Suprapubic skin (tissue), 4 donors: ENCODE measurements at places on chromosomes 16 and 17. TPM values are rescaled to one million over a fixed set of nuclear protein-coding genes. Genes with fewer than 3 reads are reported as not detected.

DNA sequence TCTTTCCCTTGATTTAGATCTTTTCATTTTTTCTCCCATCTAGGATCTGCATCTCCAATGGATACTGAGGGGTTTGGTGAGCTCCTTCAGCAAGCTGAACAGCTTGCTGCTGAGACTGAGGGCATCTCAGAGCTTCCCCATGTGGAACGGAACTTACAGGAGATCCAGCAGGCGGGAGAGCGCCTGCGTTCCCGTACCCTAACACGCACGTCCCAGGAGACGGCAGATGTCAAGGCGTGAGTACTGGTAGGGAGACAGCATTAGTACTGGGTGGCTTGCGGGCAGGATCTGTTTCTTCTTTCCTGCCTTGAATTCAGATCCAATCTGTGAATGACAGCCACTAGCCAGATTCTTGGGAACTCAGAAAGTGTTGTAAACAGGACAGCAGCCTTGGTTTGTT is 18.3 kb downstream of the NUP93 start:
- DNase-seq = no peak
- H3K4me3 ChIP-seq = peak overlapping the region; percentile 2
- no peaks in the 10 kb centered on the region for H3K36me3 ChIP-seq
- peaks cover 36% of the 10 kb centered on the region for H3K4me1 ChIP-seq

- H3K4me1 ChIP-seq = peaks cover 20% of the 10 kb centered on the region
- DNase-seq = no peak
- H3K36me3 ChIP-seq = no peaks in the 10 kb centered on the region
- H3K27ac ChIP-seq = no peak overlapping the region
Measured at GRCh38 chr17:49217651-49218413, 7.3 kb downstream of the ABI3 start.

- peak overlapping the region; percentile 42 for H3K4me3 ChIP-seq
- H3K27me3 ChIP-seq = no peaks in the 10 kb centered on the region
- DNase-seq = no peak
- peak overlapping the region; percentile 56 for H3K27ac ChIP-seq
- peaks cover 15% of the 10 kb centered on the region for H3K36me3 ChIP-seq
Measured at GRCh38 chr17:76272541-76273444, 7.6 kb downstream of the UBALD2 start.

DNA sequence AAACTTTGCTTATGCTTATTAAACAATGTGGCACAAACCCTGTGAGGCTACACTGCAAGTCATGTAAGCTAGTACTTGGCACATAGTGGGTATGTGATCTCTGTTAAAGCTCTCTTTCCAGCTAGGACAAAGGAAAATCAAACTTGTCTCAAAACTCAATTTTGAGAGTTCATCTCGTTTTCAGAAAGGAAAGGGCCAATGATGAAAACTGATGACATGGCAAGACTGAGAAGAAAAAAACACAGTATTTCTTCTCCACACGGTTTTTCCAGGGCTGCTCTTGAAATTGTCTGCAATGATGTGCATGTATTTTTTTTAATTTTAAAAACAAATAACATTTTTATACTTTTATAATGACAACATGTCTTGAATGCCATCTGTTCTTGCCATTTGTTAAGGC is 389.8 kb downstream of the CA10 start:
- no peaks in the 10 kb centered on the region for H3K36me3 ChIP-seq
- DNase-seq = no peak
- H3K27me3 ChIP-seq = no peaks in the 10 kb centered on the region
- H3K4me1 ChIP-seq = no peaks in the 10 kb centered on the region
- H3K27ac ChIP-seq = no peak overlapping the region
- no peak overlapping the region for H3K4me3 ChIP-seq

- H3K27me3 ChIP-seq = no peaks in the 10 kb centered on the region
- peak overlapping the region; percentile 93 for H3K4me3 ChIP-seq
- H3K36me3 ChIP-seq = no peaks in the 10 kb centered on the region
- DNase-seq = no peak
- H3K27ac ChIP-seq = peak overlapping the region; percentile 88
Measured at GRCh38 chr17:17590883-17591354, 589 bp downstream of the PEMT start.

DNA sequence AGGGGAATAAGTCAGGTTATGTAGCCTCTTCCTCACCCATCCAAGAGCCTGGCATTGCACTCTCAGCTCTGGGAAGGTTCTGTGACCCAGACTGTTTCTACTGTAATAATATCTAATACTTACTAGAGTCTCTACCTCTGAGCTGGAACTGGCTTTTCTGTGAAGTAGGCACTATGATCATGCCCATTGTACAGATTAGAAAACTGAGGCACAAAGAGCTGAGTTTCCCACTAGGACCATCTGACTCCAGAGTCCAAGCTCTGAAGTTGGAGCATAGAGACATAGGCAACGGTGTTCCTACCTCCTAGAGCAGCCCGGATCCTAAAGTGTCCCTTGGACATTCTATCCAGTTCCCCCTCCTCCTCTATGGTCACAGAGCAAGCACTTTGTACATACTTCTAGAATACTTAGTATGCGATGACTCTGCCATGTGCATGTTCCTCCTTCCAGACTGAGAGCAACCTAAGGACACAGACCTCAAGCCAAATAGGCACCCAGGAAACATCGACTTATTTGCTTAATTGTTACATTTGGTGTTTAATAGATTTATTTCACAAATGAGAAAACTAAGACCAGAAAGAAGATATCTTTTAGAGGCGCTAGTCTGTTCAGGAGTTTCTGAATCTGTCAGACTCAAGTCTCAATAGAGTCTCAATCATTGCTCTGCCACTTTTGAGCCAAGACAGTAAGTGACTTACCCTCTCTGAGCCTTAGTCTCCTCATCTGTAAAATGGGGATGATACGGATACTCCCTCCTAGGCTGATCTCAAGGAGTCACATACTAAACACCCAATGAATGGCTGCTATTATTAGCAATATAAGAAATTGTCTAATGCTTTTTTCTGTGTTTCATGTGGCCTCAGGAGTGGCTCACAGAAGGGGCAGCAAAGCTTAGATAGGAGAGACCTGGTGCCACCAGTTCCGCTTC is 3.6 kb downstream of the CLEC19A start:
- H3K27me3 ChIP-seq = peaks cover 7% of the 10 kb centered on the region
- DNase-seq = no peak

DNA sequence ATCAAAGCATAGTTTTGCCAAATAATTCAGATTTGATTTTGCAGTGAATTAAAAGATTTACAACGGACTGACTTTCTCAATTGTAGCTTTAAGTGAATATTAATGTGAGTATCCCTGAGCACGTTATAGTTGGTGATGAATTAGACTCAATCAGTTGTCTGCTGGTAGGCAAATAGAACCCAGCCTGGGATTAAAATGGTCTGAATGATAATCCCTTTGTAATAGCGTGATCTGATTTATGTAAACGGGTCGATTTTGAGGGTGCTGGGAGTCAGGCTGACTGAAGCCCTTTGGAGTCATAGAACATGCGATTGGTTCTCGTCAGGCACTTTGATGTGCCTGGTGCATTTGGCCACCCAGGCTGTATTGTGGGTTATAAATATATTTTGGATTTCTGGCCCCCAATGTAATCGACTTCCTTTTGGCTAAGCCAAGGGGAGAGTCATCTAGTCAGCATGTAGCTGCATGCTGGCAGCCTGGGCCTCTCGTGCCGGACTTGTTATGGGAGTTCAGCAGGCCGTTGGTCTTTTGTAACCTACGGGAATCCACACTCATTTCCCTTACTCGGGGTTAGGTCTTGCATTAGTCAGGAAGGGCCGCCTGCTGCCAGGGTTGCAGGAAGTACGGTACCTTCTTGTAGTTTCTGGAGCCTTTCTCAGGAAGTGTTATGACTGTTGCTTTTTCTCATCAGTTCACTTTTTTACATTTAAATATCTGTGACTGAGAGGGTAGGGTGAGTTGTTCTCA is 5.4 kb downstream of the PGS1 start:
- H3K36me3 ChIP-seq = no peaks in the 10 kb centered on the region
- no peaks in the 10 kb centered on the region for H3K27me3 ChIP-seq
- peak overlapping the region; percentile 63 for H3K27ac ChIP-seq
- no peak overlapping the region for H3K4me3 ChIP-seq
- peaks cover 85% of the 10 kb centered on the region for H3K4me1 ChIP-seq

DNA sequence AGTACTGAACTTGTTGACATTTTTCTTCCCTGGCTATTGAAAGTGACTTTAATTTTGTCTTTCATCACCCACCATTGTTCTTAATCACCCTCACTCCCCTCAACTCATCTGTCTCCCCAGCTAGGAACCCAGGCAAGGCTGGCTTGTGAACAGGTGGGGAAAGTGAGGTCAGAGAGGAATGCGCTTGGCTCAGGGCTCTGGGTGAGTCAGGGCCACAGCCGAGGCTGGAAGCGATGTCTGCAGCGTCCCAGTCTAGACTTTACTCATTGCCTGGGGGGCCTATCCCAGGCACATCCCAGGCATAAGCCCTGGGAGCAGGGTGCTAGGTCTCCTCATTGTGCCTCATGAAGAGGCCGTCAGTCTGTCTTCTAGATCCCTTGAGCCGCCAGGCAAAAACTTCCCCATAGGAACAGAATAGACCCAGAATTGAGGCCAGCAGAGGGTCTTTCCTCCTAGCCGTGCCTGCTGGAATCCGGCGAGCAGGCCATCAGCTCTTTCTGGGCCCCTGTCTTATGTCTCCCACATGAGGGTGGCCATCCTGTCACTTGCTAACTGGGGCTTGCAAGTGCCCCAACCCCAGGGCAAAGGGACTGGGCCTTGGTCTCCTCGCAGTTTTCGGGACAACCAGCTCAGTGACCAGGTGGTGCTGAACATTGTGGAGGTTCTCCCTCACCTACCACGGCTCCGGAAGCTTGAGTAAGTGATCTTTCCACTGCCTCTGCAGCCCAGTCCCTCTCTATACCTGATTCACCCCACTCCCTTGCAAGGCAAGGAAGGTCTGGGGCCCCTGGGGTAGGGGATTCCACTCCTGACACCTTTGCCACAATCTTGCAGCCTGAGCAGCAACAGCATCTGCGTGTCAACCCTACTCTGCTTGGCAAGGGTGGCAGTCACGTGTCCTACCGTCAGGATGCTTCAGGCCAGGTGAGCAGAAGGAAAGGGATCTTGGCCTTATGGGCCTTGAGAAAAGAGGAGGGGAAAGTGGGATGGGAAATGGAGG is 40.1 kb downstream of the NLRC5 start:
- H3K36me3 ChIP-seq = peaks cover 46% of the 10 kb centered on the region
- no peaks in the 10 kb centered on the region for H3K27me3 ChIP-seq
- H3K4me3 ChIP-seq = no peak overlapping the region
- no peak overlapping the region for H3K27ac ChIP-seq
- no peak for DNase-seq
- peaks cover 5% of the 10 kb centered on the region for H3K4me1 ChIP-seq

DNA sequence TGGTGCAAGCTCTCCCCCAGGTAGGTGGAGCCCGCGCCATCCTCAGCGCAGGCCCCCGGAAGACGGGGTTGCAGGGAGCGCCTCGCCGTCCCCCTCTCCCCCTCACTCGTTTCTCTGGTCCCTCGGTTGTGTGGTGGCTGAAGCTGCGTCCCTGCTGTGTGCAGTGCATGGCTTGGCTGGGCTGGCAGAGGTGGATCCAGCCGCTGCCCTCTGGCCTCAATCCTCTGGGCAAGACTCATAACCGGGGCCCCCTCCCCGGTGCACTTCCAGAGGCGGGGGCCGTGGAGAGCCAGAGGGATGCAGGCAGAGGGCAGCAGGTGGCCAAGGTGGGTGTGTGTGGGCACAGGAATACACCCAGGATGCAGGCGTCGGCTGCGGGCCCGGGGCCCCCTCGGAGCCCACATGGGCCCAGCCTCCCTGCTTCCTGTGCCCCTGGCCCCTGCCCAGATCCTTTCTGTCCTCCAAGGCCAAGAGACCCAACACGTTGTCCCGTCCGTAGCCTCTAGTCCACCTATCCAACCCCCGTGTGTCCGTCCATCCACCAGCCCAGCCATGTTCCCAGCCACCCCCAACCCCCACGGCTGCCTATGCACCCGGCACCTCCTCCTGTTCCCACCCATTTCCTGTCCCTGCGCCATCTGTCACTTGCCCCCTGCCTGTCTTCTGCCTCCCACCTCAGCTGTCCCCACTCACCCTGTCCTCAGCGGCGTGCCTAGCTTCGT is 9.3 kb downstream of the TPSG1 start:
- H3K36me3 ChIP-seq = peaks cover 10% of the 10 kb centered on the region
- H3K27me3 ChIP-seq = peaks cover 25% of the 10 kb centered on the region
- no peak for DNase-seq
- no peak overlapping the region for H3K4me3 ChIP-seq

DNA sequence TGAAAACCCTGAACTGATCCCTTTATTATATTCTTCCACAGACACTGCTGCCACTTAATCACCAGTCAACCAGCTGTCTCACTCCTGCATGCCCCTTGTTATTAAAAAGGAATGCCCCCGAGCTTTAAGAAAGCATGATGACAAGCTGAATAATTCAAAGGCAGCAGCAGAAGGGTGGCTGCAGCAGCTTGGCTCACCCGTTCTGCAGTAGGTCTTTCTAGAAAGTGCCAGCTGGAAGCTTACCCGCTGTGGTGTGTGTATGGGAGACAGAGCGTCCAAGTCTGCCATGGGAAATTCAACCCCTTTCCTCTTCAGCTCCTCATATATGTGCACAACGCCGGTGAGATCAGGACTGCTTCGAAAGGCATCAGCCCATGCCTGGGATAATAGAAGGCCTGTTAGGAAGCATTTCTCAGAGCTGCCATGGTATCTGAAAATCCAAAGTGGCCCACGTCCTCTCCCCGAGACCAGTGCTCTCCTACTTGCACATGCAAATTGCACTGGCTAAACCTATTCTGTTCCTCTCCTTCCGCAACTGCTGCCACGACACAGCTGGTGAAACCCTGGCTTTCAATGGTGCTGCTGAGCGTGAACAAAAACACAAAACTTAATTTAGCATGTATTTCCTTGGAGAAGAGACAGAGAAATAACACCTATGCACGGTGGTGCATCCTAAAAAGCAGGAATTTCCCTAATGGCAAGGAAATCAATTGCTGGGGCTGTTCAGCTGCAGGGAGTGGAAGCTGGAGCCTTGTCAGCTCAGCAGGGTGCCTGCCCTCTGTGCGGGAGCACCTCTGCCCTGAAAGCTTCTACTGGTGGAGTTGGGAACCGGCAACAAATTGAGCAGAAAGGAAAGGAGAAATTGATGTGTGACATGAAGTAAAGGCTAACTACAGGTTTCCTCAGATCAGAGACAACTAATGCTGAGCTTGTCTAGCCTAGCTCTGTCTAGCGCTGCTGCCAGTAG is 47.9 kb upstream of the SREBF1 start:
- peaks cover 41% of the 10 kb centered on the region for H3K4me1 ChIP-seq
- H3K27me3 ChIP-seq = no peaks in the 10 kb centered on the region
- no peak overlapping the region for H3K4me3 ChIP-seq

- DNase-seq = no peak
- H3K27me3 ChIP-seq = no peaks in the 10 kb centered on the region
- peaks cover 55% of the 10 kb centered on the region for H3K36me3 ChIP-seq
- no peak overlapping the region for H3K27ac ChIP-seq
Measured at GRCh38 chr16:11848842-11849241, 2.5 kb downstream of the RSL1D1 start.

The TEDC2 gene
- 1.6 TPM for total RNA-seq

The NUP93 gene
- 54.7 TPM for total RNA-seq

The RILP gene
- 23.4 TPM for total RNA-seq
